ENCODE measurements at places on chromosomes 4 and X.

DNA sequence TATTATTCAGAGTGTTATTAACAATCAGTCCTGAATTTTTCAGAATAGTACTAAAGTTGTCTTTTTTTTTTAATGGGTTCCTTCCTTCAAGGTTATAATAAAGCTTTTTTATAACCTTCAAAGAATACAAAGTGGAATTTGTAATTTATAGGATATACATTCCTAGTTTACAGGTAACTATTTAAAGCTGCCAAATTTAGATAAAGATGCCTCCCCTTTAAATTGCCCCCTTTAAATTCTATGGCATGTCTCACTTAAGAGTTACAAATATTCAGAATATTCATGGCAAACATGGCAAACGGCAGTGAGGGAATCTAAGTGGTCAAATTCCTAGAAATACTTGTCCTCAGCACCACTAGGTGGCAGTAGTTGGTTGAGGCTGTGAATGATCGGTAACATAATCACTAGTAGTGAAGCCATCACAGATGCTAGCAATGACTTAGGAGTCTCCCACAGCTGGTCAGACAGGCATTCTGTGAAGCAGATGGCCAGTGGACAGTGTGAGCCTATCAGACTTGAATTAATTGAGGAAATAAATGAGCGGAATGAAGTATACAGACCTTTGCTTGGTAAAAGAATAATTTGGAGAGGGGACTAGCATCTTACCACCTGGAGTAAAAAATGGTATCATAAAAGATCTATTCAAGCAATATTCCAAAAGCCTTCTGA lies 86.4 kb downstream of the CBR4 start:
- peak; percentile 53 for DNase-seq

GRCh38 chr4:138410266-138410665 lies 168.1 kb upstream of the SLC7A11 start:
- DNase-seq: no peak

GRCh38 chr4:130257271-130257670 lies 1161.3 kb downstream of the C4orf33 start:
- DNase-seq: no peak

- no peak for DNase-seq
Measured at GRCh38 chr4:4842476-4843441, 16.7 kb upstream of the MSX1 start.

DNA sequence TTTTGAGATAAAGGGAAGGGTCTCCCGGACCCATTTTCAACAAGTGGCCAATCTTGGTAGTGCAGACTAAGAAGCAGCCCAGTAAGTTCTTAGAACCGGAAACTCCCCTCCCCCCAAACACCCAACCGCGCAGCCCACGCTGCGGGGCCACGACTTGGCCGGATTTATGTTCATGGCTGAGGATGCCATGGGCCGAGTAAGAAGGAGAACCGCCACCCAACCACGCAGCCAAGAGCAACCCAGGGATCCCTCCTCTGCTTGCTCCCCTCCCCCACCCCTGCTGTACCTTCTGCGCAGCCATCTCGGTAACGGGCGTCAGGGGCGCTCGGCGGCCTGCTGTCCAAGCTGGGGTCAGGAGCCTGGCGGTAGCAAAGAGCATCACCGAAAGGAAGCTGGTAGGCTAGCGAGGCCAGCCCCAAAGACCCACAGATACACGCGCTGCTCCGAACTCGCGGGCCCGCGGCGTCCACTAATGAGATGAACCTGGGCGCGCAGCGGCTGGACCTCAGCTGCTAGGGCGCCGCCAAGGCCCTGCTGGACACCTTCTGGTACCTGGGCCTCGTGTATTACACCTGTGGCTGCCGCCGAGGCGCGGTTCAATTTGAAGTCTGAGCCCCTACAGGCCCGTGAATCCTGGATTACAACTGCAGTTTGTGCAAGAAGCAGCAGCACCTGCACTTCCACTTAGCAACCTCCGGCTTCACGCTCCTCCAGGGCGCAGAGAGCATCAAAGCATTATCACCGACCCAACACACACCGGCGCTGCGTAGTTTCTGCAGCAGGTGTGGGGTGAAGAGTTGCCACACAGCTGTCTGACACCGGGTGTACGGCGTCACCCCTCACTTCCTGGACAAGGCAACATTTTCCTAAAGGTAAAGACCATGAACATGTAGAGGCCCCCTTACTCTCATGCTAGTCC lies 63.4 kb downstream of the NUDT10 start:
- peak; percentile 39 for DNase-seq

DNA sequence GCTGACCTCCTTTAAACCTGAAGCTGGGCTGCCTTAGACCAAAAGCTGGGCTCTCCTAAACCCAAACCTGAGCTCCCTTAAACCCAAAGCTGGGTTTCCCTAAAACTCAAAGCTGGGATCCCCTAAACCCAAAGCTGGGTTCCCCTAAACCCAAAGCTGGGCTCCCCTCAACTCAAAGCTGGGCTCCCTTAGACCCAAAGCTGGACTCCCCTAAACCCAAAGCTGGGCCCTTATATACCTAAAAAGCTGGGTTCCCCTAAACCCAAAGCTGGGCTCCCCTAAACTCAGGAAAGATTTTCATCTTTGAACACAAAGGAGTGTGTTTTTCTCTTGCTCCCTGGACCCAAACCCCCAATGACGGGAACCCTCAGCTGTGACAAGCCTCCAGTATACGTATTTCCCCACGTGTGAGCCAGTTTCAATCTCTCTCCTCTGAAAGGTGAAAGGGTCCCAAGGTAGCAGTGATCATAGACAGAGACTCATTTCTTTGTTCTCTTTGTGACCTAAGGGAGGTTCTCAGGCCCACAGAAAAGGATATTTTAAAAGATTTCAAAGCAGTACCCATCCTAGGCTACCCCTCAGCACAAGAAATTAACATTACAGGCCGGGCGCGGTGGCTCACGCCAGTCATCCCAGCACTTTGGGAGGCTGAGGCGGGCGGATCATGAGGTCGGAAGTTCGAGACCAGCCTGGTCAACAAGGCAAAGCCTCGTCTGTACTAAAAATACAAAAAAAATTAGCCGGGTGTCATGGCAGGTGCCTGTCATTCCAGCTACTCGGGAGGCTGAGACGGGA lies 31.3 kb upstream of the ASMTL start:
- DNase-seq: no peak

- peak; percentile 4 for DNase-seq
Measured at GRCh38 chr4:82721819-82722423, 76.7 kb downstream of the SCD5 start.

DNA sequence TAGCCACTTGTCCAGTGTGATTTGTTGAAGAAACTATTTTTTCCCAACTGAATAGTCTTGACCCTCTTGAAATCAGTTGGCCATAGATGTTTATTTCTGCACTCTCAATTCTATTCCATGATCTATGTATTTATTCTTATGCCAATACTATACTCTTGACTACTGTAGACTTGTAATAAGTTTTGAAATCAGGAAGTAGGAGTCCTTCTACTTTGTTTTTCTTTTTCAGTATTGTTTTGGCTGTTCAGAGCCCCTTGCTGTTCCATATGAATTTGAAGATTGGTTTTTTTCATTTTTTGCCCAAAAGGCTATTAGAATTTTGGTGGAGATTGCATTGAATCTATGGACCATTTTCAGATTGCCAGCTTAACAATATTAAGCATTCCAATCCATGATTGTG lies 10.2 kb downstream of the SAP30 start:
- DNase-seq: no peak

GRCh38 chrX:118862979-118863378 lies 39.4 kb downstream of the ZCCHC12 start:
- DNase-seq: no peak

DNA sequence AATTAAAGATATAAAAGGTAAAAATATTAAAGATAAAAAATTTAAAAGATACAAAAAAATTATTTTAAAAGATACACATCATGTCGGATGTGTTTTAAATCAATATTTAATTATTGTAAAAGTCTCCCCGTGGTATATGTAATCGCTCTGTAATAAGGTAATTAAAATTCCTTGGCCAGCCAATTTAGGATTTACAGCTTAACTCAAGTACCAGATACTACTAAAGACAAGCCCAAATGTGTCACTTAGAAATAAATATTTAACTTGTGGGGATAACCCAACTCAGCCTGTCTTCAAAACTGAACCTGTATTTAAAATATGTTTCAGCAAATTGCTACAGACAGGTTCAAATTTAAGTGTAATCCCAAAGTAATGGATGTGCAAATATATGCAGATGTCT lies 56.0 kb downstream of the GPR82 start:
- no peak for DNase-seq

- no peak for DNase-seq
Measured at GRCh38 chrX:155108427-155108826, 37.1 kb downstream of the BRCC3 start.

DNA sequence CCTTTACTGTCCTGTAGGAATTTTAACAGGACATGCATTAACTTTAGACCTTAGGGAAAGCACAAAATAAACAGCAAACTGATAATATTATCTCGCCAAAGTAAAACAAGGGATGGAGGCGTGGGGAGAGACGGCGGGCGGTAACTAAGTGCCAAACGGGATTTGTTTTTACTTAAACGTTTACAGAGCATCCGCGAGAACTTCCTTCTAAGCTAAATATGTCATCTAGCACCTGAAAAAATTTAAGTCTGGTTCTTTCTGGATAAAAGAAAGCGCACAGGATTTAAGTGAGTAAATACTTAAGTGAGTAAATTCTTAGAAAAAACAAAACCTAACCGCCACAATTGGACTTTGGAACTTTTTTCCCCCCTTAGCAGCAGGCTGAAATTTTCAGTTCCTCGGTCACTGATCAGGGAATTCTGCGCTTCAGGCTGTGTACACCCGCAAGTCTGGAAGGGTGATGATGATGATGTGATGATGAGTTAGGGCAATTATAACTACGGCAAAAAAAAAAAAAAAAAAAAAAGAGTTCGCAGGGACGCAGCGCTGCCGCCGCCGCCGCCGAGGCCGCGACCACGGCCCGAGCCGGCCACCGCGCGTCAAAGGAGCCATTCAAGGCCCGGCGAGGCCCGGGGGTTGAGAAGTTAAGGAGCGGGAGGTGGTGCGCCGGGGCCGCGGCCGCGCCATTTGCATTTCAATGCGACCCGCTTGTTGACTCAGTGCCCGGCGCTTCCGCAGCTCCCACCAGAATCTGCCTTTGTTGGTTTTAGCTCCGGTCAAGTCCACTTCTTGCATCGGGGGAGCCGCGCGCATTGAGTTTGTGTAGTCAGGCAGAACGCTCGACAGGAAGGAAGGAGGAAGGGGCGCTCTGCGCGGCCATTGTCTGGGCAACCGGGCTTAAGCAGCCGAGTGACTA lies 108.8 kb downstream of the SPRY1 start:
- DNase-seq: no peak

- peak; percentile 92 for DNase-seq
Measured at GRCh38 chr4:70839589-70840093, at the start of gene GRSF1. TSS of gene GRSF1 (minus strand) at chr4:70839890. CDS start at chr4:70839827, 63 bp downstream.

DNA sequence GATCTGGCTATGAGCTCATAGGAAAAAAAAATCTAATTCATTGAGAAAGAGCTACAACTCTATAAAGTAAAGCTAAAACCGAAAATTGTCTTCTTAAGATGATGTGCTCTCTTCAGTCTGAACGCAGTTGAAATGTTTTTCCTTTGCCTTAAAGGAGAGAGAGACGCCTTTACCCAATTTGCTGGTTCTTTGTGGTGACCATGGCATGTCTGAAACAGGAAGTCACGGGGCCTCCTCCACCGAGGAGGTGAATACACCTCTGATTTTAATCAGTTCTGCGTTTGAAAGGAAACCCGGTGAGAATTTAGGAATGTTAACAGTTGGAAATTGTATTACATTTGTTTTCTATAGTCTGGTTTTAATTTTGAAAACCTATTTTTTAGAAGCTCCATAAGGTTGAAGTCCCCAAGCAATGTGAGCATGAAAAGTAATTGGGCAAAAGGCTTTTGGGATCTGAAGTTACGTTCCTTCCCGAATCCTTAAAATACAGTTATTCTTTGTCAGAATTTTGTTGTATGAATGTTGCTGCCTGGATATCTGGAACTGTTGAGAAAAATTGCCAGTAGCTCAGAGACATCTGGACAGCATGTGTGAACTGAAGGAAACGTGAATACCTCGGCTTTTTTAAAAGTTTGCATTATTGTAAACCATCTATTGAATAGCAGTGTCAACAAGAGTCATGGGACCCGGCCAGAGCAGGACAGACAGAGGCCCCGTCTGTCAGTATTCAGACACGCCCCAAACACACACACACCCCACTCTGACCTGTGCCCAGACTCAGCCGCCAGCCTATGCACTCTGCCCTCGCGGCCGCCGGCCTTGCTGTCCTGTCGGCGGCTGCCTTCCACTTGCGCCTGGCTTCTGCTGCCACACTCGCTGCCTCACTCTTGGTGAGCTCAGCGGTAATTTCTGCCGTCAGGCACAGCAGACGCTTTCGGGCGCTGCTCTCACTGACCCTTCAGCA lies 9.9 kb downstream of the PIGG start:
- no peak for DNase-seq

- no peak for DNase-seq
Measured at GRCh38 chr4:151048913-151049312, 33.8 kb upstream of the LRBA start.

DNA sequence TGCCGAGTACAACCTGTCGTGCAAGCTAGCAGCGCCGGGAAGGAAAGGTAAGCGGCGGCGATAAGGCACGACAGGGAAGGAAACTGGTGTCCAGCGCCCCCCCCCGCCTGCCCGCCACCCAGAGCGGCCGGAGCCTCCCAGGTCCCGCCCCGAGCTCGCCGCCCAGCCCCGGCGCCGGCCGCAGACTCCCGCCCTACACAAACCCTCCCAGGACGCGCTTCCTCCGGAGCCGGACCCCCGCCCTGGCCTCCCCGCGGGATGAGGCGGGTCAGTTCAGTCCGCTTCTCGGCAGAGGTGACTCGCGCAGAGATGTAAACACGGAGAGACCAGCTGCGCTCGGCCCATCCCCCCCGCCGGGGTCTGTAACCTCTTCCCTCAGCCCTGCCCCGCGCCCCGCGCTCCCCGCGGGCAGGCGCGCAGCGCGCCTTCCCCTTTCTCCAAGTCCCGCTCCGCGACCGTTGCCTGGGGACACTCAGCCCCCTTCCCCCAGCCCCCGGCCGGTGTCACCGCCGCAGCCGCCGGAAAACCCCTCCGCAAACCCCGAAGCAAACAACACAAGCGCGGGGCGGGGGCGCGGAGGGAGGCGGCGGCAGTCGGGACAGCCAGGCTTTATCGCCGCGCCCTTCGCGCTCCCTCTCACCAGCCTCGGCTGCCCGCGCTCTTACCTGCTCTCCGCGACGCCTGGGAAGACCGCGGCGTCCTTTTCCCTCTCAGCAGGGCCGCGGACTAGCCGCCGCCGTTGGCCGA lies 543 bp downstream of the ELF2 start:
- DNase-seq: peak; percentile 70

GRCh38 chr4:82688091-82688795 lies 110.4 kb downstream of the SCD5 start:
- no peak for DNase-seq

DNA sequence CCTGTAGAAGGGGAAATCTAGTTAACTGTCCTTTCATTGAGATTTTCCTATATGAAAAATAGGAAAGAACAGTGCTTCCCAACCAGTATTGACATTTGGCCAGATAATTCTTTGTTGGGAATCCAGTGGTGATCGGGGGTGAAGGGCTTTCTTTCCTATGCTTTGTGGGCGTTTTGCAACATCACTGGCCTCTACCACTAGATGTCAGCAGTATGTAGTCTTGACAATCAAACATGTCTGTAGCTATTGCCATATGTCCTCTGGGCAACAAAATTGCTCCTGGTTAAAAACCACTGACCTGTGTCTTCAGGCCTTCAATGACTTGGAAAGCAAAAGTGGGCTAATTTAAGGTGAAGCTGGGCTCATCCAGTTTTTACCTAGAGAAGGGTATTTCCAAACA lies 658.5 kb downstream of the DACH2 start:
- no peak for DNase-seq

GRCh38 chr4:122702939-122703338 lies 29.6 kb upstream of the BBS12 start:
- DNase-seq: no peak

GRCh38 chr4:127445471-127445870 lies 187.3 kb upstream of the INTU start:
- DNase-seq: no peak

- no peak for DNase-seq
Measured at GRCh38 chr4:168451744-168452390, 28.4 kb downstream of the DDX60L start.

Data from activated CD4-positive, alpha-beta T cell treated with anti-CD3 and anti-CD28 coated beads for 4 hours (primary cell).